NCI-H510A (cell line): ENCODE measurements at places on chromosomes 16 and 17.

- no peak for DNase-seq
Observed at GRCh38 chr17:1304522-1304921, 25.1 kb downstream of the TRARG1 start.

DNA sequence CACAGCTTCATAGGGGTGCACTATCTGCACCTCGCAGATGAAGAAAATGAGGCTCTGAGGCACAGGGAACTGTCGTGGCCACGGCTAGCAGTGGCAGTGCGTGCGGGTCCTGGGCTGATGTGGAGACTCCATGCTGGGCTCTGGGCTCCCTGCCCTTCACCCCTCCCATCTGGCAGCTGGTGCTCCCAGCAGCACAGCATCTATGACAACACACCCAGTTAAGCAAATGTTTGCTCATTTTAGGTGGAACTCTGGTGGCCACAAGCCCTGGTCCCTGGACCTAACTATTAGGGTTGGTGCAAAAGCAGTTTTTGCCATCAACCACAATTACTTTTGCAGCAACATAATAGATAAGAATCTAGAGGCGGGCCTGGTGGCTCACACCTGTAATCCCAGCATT, 30.9 kb downstream of the IFT140 start:
- no peak for DNase-seq

DNA sequence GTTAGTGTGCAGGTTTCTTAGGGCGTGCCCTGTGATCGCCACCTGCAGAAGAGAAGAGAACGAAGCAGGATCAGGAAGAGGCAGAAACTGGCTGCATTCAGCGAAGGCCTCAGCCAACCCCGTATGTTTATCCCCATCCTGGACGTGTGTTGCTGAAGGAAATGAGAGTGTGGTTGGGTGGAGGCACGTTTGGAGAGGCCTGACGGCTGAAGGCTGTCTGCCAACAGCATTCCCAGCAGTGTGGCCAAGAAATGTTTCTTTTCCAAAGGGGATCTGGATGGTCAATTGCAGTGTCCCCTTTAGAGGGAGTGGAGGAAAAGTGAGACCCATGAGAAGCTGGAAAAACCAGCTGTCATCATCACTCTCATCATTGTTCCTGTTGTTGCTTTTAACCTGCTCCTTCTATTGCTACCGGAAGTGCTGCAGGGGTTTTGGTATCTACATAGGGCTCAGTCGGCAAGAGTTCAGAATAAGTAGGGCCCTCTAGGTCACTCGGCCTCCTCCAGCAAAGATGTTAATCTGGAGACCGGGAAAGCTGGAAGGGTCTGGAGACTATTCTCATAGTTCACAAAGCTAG, 46.5 kb upstream of the SLC47A1 start:
- DNase-seq, result no peak

- no peak for DNase-seq
Observed at GRCh38 chr17:7837408-7838088, 3.5 kb downstream of the KDM6B start.

- DNase-seq, result no peak
Observed at GRCh38 chr16:48361012-48361411, 24.2 kb downstream of the SIAH1 start.

GRCh38 chr16:55204069-55204468, 119.9 kb upstream of the IRX6 start:
- DNase-seq, result no peak

DNA sequence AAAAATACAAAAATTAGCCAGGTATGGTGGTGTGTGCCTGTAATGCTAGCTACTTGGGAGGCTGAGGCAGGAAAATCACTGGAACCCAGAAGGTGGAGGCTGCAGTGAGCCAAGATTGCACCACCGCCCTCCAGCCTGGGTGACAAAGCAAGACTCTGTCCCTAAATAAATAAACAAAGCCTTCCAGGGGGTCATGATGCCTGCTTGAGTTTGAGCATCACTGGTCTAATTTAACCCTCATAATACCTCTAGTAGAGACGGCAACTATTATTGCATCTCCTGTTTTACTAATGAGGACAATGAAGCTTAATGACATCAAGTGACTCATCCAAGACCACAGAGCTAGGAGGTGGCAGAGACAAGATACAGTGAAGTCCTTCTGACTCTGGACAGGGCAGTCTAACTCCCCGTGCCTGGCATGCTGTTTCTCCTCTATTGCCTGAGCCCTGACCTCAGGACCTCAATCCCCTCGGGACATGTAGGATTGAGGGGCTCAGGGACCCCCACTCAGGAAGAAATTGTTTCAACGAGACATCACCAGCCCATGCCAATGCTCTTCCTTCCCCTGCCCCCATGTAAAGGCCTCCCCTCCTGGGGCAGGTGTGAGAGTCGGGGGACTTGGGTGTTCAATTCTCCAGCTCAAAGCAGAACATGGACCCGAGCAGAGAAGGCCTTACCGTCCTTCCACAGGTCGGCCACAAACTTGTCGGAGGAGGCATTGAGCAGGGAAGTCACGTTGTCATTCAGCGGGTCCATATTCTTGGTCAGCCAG, 102.9 kb downstream of the NDE1 start:
- DNase-seq, result no peak

DNA sequence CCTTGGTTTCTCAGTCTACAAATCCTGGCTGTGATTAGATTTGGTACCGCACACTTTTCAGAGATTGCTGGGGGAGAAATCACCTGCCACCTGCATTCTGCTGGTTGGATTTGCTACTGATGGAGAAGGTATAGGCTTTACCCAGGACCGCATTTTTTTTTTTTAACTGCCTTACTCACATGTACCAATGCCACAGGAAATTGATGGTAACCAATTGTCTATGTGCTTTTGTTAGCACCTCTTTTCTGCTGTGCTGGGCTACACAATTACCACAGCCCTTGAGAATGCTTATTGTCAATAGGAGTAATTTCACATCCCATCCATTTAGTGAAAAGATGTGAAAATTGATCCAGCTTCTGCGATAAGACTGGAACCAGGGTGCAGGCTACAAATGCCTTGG, 74.4 kb upstream of the TANC2 start:
- no peak for DNase-seq

DNA sequence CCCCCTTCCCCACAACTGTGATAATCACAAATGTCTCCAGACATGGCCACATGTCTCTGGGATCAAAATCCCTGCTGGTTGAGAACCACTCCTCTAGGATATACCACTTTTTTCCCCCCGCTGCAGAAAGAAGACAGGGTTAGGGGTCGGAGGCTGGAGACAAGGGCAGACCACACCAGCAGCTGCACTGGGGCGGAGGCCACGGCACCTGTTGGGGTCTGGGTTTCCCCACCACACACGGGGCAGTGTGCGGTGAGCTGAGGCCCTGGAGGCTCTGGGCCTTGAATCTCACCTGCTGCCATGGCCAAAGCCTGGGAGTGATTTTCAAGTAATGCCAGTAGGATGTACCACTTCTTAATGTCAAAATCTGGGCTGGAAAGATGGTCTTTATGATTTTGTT, 320.5 kb downstream of the SNX29 start:
- no peak for DNase-seq

GRCh38 chr16:64791756-64792155, 330.1 kb downstream of the CDH11 start:
- no peak for DNase-seq

- peak; percentile 31 for DNase-seq
Observed at GRCh38 chr16:50747207-50747956, 5.5 kb downstream of the CYLD start.
